Sigmoid colon (tissue), 7 donors: ENCODE measurements at places on chromosomes 11 and 22. TPM values are rescaled to one million over a fixed set of nuclear protein-coding genes. Genes with fewer than 3 reads are reported as not detected.
A peak's percentile ranks its signal among the peaks of the same experiment; 100 is the strongest.

- no peak for DNase-seq
Observed at GRCh38 chr11:16853859-16854258, 115.4 kb downstream of the C11orf58 start.

GRCh38 chr22:48536541-48537342 is 1290.9 kb downstream of the BRD1 start:
- peak; percentile 86 for DNase-seq

OR4A16 gene
- not detected for total RNA-seq

- no peak for DNase-seq
Observed at GRCh38 chr22:50724616-50725015, 13.4 kb upstream of the ACR start.

ANO1 gene
- total RNA-seq = 33.9 TPM

DNA sequence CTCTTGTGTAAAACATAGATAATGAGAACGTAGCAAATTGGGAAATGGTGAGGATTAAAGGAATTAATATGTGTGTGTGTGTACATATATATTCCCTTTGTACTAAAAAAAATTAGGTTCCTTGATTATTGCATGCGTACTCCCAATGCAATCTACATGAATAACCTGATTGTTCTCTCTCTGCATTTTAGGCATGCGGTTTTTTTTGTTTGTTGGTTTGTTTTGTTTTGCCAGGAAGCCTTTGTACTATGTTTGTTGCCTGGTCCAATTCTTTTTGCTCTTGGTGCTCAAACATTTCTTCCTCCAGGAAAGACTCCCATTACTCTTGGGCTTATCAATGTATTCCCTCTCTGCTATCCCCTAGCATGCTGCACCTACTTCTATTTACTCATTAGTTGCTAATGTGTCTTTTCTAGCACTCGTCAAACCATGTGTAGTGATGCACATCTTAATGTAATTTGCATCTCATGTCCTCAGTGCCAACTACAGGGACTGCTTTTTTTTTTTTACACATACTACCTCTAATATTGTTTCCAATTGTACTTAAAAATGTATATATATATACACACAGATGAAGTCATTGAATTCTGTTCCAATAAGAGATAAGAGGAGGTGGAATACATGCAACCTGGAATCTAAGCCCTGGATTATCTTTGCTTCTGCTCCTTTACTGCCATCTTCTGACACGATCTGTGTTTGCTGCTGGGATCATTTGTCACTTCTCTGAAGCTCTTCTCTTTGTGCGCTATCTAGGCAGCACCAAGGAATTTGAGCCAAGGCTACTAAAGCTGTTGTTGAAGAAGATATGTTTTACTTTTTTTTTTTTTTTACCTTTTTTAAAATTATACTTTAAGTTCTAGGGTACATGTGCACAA is 197.2 kb upstream of the ANO3 start:
- no peak for DNase-seq

- no peak for DNase-seq
Observed at GRCh38 chr11:43802509-43802908, 78.1 kb upstream of the ALKBH3 start.

GRCh38 chr11:116339306-116340098 is 433.3 kb downstream of the BUD13 start:
- DNase-seq = no peak

GRCh38 chr22:23137905-23138561 is 3.8 kb downstream of the RSPH14 start:
- DNase-seq = no peak

- no peak for DNase-seq
Observed at GRCh38 chr11:122803306-122803705, 35.0 kb upstream of the CRTAM start.
